ENCODE measurements at places on chromosomes 6 and 20. TPM values are rescaled to one million over a fixed set of nuclear protein-coding genes. Genes with fewer than 3 reads are reported as not detected.
A peak's percentile ranks its signal among the peaks of the same experiment; 100 is the strongest.

The HLA-DRA gene
- 225 TPM for total RNA-seq

The BEND6 gene
- total RNA-seq, result 18.5 TPM

The ANKRD66 gene
- not detected for total RNA-seq

The TCF15 gene
- total RNA-seq, result 2.2 TPM

The CD40 gene
- total RNA-seq, result 9.6 TPM

The CPXM1 gene
- total RNA-seq, result 36.6 TPM

The MRPL14 gene
- 33.5 TPM for total RNA-seq

The LAMA5 gene
- total RNA-seq, result 183 TPM

The PHACTR1 gene
- 6.6 TPM for total RNA-seq

The BPI gene
- total RNA-seq, result 0.14 TPM

The BTN1A1 gene
- not detected for total RNA-seq

The RALY gene
- total RNA-seq, result 75.8 TPM

The TRIM15 gene
- total RNA-seq, result not detected

The CLDN20 gene
- total RNA-seq, result not detected

The LY6G6D gene
- total RNA-seq, result not detected

The WFDC12 gene
- total RNA-seq, result not detected

The ENPP5 gene
- total RNA-seq, result 0.71 TPM

GRCh38 chr6:25550631-25551030 lies 101.4 kb upstream of the SCGN start:
- DNase-seq, result no peak

GRCh38 chr6:155502393-155502792 lies 46.8 kb upstream of the NOX3 start:
- DNase-seq, result no peak

DNA sequence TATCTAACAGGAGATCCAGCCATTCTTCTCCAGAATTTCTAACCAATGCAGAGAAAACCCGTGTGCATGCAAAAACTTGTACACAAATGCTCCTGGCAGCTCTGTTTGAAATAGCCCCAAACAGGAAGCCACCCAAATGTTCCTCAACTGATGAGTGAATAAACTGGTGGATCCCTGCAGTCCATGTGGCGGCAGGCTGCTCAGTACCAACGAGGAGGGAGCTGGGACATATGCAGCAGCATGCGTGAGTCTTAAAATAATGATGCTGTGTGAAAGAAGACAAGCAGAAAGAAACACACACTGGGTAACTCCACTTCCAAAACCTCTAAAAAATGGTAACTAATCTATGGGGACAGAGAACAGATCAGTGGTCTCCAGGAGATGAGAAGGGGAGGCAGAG lies 542.1 kb upstream of the AGPAT4 start:
- DNase-seq, result no peak

DNA sequence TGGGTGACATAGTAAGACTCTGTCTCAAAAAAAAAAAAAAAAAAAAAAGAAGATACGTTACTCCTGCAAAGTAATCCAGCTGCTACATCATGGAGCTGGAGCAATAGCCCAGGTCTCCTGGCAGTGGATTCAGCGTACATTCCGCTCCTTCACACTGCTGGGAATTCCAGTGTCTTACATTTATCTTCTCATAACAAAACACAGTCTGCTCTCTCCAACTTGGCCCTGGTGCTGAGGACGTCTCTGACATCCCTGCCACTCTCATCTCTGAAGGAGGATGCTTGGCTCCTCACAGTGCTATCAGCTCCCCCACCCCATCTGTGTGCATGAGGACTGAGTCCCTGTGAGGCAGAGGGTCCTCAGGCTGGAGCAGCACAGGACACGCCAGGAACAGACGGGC lies 529.8 kb downstream of the CD83 start:
- DNase-seq, result no peak

DNA sequence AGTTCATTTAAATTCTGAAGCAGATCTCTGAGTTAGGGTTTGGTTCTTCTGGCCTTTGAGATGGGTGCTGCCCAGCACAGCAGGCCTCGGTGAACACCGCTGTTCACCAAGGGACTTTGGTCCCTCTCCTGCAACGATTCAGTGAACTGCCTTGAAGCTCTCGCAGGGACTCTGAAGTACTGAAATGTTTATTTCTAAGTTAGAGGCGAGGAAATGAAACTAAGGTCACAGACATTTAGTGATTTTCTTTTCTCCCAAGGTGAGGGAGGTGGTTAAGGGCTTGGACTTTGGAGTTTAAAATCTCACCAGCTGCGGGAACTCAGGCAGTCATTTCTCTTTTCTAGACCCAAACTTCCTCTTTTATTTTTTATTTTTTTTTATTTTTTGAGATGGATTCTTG lies 26.2 kb downstream of the E2F3 start:
- no peak for DNase-seq

GRCh38 chr20:43287637-43288036 lies 97.9 kb upstream of the PTPRT start:
- no peak for DNase-seq

- DNase-seq, result no peak
Observed at GRCh38 chr6:95249175-95249574, 328.2 kb upstream of the MANEA start.

DNA sequence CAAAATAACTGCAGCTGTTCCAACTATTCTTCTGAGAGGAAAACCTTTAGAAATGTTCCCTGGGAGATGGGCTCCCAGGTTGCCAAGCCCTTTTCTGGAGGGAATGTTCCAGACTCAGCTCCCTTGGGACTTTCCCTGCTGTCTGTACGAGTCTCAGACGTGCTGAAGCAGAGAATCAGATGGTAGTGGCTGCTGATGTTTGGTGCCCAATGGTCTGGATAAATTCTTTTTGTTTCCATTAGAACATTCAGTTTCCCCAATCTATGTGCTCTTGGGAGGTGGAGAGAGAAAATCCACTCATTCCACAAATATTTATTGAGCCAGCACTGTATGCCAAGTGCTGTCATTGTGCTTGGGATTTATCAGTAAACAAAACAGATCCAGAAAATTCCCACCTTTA lies 40.0 kb downstream of the SNHG17 start:
- DNase-seq, result no peak

DNA sequence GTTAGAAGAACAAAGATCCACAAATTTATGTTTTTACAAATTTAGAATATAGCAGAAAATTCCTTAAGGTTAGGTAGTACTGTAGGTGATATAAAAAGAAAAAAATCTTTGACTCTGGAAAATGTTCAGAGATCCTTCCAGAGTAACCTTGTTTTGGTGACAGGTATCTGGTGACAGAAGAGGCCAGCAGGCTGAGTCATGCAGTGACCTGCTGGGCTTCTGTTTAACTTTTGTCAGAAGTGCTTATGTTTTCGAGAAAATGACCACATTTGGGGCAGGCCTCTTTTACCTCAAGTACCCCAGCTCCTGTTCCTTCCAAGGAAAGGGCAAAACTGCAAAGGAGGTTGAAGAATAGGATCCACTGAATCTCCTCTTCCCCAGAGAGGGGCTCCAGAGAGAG lies 10.5 kb upstream of the CLDN20 start:
- DNase-seq, result no peak

- DNase-seq, result peak; percentile 14
Observed at GRCh38 chr20:4216142-4216735, 200.9 kb upstream of the RNF24 start.

DNA sequence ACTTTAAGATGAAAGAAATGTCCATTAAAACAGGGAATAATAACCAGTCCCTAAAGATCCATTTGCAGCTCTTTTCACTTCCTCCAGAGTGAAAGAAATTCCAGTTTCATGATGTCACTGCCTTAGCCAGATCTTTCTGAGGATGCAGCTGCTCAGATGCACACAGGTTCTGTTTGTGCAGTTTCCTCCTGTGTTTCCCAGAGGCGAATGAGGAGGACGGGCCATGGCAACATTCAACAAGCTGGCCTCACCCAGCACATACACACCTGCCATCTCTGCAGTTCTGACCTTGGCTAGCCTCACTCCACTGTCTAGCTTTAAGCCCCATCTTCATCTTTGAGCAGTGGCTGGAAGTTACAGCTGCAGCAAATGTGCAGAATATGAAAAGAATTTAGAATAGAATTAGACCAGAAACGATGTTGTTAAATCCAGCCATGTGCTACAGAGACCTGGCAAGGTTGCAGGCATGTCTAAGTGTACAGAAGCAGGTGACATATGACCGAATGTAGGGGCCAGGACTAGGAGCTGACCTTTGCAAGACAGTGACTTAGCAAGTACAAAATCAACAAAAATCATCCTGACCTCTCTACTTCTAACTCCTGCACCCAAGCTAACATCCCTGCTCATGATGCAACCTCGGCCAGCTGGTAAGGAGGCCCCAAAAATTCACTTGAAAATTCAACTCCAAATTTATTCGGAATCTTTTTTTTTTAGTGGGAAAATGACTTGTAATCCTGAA lies 35.0 kb downstream of the FAM50B start:
- DNase-seq, result no peak

DNA sequence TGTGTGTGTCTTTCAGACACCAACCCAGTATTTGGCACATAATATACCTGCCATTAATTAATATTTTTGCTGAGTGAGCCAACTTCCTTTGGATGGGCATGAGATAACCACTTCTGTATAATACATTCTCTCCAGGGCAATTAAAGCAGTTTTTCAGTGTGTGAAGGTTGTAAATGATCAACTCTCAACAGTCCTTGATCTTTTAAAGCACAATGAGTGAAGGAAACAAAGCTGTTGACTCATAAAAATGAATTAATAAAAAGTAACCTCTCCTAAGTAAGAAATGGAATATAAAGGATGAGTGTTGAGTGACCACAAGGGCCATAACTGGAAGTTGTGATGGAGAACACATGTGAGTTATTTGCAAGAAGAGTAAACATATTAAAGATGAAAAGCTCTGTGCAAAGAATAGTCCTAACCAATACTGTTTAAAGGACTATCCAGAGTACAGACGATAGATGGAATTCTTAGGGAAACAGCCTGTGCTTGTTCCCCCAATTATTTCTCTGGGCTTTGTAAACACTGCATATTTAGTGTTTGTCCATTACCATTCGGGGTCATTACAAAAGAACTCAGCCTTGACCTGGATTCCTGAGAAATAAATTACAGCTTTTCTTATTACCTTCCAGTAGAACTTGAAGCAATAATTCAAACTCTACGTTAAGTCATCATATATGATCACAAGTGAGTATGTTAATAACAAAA lies 446.2 kb downstream of the PLCB1 start:
- DNase-seq, result no peak

GRCh38 chr20:9503526-9504245 lies 10.7 kb upstream of the LAMP5 start:
- DNase-seq, result no peak

DNA sequence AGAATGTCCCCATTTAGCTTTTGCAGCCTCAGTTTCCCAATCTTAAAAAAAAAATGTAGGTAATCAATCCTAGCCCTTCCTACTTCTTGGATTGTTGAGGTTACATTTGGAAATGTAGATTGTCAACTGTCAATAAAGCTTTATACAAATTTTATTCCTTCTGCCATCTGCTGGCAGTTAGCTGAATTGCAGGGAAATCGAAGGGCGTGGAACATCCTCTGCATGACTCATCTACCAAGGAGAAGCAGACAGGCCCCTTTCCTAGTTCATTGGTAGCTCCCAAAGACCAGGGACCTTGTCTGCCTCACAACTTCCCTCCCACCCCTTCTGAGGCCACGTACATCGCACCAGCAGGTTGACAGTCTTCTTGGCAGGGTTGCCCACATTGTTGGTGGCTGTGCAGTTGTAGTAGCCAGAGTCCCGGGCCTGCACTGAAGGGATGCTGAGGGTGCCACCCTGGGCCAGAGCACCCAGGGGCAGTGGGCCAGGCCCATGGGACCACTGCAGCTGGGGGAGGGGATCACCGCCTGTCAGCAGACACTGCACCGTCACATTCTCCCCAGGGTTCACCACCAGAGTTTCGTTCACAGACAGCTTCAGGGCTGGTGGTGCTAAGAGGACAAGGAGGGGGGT lies 43.6 kb downstream of the MDGA1 start:
- peak; percentile 58 for DNase-seq

GRCh38 chr6:149076355-149076734 lies 241.2 kb upstream of the TAB2 start:
- no peak for DNase-seq

DNA sequence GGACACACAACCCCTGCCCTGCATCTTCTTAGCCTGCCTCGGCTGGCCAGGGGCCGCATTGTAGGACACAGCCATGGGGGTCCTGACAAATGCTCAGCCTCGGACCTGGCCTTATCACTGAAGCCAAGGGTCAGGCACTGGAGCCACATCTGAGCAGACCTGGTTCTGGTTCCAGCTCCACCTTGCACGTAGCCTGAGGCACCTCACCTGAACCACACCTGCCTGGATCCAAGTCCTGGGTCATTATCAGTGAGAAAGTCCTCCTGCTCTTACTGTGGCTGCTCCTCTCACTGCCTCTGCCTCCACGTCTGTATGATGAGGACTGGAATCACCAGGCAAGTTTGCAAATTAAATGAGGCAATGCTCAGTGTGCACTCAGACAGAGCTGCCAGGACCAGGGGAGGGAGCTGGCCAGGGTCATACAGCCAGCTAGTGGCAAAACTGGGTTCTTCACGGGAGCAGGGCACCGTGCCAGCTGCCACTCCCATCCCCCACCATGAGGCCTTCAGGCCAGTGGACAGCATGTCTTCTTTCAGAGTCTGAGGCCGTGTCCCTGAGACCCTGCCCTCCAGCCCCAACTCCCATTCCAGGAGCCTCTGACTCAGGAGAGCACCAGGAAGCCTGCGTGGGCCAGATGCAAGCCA lies 40.2 kb downstream of the MRPL14 start:
- DNase-seq, result no peak

- no peak for DNase-seq
Observed at GRCh38 chr6:143215363-143215762, 154.7 kb downstream of the AIG1 start.

DNA sequence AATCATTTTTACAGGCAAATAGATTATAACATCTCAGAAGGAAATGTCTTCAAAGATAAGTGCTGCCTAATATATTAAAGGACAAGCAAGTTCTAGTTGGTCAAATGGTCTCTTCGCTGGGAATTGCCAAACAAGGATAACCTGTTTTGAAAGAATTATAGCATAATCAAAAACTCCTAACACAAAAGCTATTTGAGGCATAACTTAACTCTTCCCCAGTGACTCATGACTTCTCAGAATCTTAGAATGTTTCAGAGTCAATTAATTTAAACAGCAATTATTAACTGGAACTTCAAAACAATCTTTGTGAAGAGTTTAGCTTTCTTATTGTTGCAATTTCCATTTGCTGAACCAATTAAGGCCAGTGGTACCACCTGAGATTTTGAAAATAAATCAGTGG lies 126.6 kb downstream of the MTFR2 start:
- DNase-seq, result no peak

GRCh38 chr6:78835817-78836216 lies 31.5 kb upstream of the IRAK1BP1 start:
- DNase-seq, result no peak

DNA sequence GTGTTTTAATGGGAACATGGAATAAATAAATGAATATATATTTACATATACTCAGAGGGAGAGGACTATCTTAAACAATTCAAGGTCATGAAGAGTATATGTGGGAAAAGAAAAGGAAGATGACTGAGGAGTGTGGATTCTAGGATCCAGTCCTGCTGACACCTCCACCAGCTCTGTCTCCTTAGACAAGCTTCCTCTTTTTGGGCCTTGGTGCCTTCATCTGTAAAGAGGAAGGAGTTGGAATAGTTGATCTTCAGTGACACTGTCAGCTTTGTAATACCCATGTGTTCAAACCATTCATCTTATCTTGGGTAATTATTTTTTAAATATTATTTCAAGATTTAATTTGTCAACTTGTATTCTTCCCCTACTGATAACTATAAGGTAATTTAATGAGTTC lies 338.0 kb downstream of the ADGRB3 start:
- DNase-seq, result no peak

- DNase-seq, result no peak
Observed at GRCh38 chr20:64161356-64162238, 2.7 kb upstream of the MYT1 start.

GRCh38 chr6:83292900-83293843 lies 100.0 kb downstream of the RWDD2A start:
- DNase-seq, result no peak

All from posterior vena cava (tissue), 2 donors.